IMR-90 (cell line): ENCODE measurements at places on chromosomes 6 and 20. TPM values are rescaled to one million over a fixed set of nuclear protein-coding genes. Genes with fewer than 3 reads are reported as not detected.

- peak; percentile 15 for DNase-seq
Measured at GRCh38 chr6:73565767-73566485, 45.1 kb upstream of the EEF1A1 start.

Gene CDK19
- total RNA-seq, result 6.8 and 7.5 TPM in 2 replicates

Gene FAM135A
- 7.9 and 9.7 TPM in 2 replicates for total RNA-seq

Gene ZSCAN9
- total RNA-seq, result 16.9 and 17.7 TPM in 2 replicates

Gene ANKRD66
- total RNA-seq, result not detected in 2 replicates

Gene SLC26A8
- total RNA-seq, result not detected in 2 replicates

DNA sequence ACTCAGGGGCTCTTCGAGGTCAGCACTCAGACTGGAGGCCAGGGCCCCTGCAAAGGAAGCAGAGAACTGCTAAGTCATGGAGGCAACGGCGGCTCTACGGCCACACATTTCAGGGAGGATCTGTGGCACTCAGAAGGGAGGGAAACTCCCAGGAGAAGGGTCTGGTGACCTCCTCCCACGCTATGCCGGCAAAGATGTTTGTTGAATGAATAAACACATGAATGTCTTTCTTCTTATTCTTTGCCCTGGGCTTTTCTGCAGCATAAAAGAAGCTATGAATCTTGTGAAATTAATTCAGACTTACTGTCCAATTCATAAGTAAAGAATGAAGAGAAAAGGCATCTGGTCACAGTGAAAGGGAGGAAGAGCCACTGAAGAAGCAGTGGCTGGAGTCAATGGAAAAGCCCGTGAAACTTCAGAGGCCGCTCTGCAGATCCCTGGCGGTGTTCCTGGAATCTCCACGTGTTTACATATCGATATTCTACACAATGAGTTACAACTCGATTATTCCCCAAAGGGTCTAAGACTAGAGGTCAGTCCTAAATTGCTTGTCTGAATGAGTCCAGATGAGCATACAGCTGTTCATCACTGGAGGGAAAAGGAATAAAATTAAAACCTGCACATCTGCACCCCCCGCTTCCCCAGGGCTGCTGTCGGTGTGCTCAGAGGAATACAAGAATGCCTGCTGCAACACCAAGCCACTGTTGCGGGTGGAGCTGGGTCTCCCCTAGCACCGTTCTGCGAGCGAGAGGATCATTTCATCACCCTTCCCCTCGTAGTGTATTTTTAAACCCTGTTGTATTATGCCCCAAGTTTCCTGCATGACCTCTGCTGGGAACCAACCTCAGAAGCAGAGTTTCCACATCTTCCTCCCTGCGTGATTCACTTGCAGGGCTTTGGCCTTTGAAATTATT lies 25.6 kb downstream of the INSM1 start:
- DNase-seq, result peak; percentile 89

- peak; percentile 82 for DNase-seq
Measured at GRCh38 chr20:20498076-20498861, 130.4 kb downstream of the INSM1 start.

- DNase-seq, result peak; percentile 29
Measured at GRCh38 chr6:130995783-130996447, 67.1 kb downstream of the EPB41L2 start.

DNA sequence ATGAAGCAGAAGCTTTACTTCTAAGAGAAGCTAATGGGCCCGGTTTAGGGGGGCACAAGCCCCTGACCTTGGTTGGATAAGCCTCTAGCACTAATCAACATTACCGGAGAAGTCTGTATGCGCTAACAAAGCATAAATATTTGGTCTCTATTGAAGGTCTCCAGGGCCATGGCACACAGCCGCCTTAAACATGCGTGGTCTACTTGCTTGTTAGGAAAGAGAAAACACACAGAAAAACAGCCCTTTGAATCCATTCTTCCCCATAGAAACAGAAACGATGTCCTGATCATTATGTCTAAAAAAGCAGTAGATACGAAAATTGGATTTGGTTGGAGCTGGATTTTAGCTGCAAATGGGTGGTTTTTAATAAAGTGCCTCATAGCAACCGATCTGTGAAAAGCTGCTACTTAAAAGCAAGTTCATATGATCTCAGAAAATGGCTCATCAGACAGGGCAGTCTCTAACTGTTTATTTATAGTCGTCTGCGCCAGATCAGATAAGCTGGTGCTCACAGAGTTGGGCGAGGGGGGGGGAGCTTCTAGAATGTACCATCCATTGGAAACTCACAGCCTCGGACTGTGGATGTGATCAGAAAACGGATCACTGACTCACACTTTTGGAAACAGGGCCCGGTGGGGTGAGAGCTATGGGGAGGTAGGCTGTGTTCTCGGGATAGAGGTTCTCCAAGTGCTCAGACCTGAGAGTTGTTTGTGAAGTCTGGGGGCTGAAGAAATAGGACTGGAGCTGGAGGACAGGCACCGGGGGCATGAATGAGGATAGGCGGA lies 35.3 kb upstream of the APCDD1L start:
- peak; percentile 97 for DNase-seq

DNA sequence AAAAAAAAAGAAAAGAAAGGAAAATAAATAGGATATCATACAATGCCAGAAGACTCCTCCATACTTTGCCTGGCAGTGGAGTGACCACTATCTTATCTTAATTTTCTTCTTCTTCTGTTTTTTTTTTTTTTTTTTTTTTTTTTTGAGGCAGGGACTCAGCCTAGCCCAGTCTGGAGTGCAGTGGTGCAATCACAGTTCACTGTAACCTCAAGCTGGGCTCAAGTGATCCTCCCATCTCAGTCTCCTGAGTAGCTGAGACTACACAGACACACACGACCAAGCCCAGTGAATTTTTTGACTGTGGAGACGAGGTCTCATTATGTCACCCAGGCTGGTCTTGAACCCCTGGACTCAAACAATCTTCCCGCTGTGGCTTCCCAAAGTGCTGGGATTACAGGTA lies 17.1 kb upstream of the MMP9 start:
- no peak for DNase-seq

GRCh38 chr6:133612459-133612858 lies 276.5 kb upstream of the TCF21 start:
- DNase-seq, result no peak

DNA sequence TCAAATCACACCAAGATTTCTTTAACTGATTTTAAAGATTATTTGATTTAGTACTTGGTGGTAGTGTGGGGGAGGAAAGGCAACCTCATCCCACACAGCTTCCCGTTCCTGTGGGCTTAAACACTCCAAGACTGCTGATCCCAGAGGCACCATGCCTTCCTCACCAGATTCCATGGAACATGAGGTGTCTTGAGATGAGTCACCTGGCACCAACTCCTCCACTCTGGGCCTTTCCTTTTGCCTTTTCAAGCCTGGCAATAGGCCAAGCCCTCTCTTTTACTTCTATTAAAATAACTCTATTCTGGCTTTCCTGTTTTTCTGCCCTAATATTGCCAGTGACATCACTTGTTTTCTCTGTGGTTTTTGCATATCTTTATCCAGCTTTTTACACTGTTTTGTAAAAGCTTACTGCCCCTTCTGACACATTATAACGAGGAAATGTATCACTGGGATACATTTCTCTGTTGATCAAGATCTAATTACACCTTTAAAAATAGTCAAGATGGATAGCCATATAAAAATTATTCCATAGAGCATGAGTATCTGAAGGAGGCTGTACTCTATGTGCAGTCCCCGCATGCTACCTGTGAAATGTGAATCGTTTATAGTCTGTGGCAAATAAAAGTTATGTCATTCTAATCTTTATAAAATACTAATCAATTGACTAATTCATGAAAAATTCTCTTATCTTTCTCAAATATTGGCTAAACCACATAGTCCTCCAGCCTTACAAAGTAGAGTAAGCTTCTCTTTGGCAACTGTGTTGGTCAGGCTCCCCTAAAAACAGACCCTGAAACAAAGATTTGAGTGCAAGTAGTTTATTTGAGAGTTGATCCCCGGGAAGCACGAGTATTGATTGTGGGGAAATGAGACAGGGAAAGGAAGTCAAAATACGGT lies 257.8 kb upstream of the KCNQ5 start:
- peak; percentile 97 for DNase-seq

Gene CENPQ
- 2.2 and 5.8 TPM in 2 replicates for total RNA-seq

- DNase-seq, result no peak
Measured at GRCh38 chr20:63226042-63226943, 9.4 kb upstream of the BIRC7 start.

- DNase-seq, result no peak
Measured at GRCh38 chr20:57932227-57932864, 222.5 kb upstream of the PMEPA1 start.

Gene SNAP91
- not detected in 2 replicates for total RNA-seq

Gene MATN4
- total RNA-seq, result not detected in 2 replicates

DNA sequence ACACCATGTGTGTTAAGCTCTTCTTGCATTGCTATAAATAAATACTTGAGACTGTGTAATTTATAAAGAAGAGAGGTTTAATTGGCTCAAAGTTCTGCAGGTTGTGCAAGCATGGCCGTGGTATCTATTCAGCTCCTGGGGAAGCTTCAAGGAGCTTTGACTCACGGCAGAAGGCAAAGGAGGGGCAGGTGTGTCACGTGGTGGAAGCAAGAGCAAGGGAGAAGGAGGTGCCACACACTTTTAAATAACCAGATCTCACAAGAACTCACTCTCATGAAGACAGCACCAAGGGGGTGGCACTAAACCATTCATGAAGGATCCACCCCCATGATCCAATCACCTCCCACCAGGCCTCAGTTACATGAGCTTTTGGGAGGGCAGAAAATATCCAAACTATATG lies 193.7 kb downstream of the ERMARD start:
- no peak for DNase-seq

DNA sequence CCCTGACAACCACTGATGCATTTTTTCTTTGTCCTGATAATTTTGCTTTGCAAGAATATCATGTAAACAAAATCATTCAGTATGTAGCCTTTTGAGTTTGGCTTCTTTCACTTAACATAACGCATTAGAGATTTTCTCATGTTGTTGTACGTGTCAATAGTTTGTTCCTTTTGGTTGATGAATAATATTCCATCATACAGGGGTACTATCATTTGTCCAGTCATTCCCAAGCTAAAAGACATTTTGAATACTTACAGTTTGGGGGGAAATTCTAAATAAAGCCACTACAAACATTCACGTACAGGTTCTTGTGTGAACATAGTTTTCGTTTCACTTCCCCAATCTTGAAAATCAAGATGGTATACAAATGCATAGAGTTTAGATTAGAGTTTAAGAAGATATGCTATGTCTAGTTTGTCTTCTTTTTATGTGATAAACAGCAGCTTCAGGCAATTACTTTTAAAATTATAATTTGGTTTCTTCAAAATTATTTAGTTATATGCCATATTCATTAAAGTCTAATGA lies 5.2 kb downstream of the HAO1 start:
- DNase-seq, result no peak

Gene TXNDC5
- 418 and 439 TPM in 2 replicates for total RNA-seq

Gene RSPH4A
- under 0.01 and 0.28 TPM in 2 replicates for total RNA-seq

Gene RBM24
- total RNA-seq, result 4.1 and 6.7 TPM in 2 replicates

DNA sequence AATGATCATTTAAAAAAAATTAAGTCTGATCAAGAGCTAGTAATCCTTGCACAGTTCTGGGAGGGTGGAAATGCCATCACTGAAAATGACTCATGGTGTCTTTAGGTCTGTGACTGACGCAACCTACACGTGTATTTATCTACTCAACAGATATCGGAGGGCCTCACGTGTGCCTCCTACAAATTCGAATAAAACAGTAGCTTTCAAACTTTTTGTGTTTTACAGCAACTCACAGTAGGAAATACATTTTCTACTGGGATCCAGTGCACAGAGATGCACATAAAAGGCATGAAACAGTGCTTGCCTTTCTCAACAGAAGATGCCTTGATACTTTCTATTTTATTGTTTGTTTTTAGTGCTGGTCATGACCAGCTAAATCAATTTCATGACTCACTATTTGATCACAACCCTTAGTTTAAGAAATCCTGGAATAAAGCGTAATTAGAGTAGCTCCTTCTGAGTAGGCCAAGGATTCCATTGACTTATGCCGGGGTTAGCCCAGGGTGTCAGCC lies 210.0 kb upstream of the SNX9 start:
- DNase-seq, result peak; percentile 97

Gene LHFPL5
- not detected in 2 replicates for total RNA-seq

GRCh38 chr6:20110478-20110877 lies 101.8 kb downstream of the MBOAT1 start:
- DNase-seq, result no peak

Gene MARCKS
- total RNA-seq, result 40.7 and 111 TPM in 2 replicates

Gene CLPSL1
- not detected in 2 replicates for total RNA-seq

GRCh38 chr20:61660559-61660958 lies 405.1 kb downstream of the TAF4 start:
- DNase-seq, result no peak

Gene DCDC2
- not detected in 2 replicates for total RNA-seq

GRCh38 chr6:100378576-100378975 lies 86.1 kb downstream of the SIM1 start:
- DNase-seq, result no peak

Gene HLA-DRB5
- not detected in 2 replicates for total RNA-seq

- no peak for DNase-seq
Measured at GRCh38 chr6:53547166-53547810, 2.4 kb upstream of the GCLC start.

Gene NRN1
- 0.28 TPM in 1 of 2 replicates, not detected in the other for total RNA-seq

DNA sequence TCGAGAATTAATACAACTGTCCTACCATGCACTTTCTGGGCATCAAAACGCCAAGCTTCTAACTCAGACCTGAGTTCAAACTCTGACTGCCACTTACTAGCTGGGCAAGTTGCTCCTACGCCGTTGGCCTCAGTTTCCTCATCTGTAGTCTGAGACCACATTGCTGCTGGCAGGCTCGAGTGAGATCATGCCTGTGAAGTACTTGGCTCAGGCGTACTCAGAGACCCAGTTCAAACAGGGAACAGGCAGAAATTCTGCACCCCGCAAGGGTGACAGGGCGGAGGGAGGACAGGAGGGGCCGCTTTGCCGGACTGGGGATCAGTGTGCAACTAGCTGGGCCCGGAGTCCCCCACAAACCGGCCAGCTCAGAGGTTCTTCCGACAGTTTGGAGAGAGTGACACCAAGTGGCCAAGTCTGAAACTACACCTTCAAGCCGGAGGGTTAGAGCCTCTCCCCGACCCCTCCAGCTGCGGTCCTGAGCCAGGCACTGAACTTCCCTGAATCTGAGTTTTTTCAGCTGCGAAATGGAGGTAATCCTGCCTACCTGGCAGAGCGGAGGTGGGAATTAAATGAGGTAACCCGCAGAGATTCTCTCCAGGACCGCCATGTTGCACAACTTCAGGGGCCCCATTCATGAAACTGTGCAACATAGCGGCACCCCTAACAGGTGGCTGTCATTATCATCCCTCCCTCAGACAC lies 46.0 kb upstream of the PTPN1 start:
- peak; percentile 49 for DNase-seq

- no peak for DNase-seq
Measured at GRCh38 chr6:137875606-137876005, 8.5 kb downstream of the TNFAIP3 start.

Gene APCDD1L
- total RNA-seq, result 2.2 and 2.5 TPM in 2 replicates

Gene CEP162
- total RNA-seq, result 1.6 and 4.7 TPM in 2 replicates
